ENCODE measurements at places on chromosomes 16 and 17.

- no peak for DNase-seq
Measured at GRCh38 chr17:63998721-63999679, 849 bp downstream of the PRR29 start.

DNA sequence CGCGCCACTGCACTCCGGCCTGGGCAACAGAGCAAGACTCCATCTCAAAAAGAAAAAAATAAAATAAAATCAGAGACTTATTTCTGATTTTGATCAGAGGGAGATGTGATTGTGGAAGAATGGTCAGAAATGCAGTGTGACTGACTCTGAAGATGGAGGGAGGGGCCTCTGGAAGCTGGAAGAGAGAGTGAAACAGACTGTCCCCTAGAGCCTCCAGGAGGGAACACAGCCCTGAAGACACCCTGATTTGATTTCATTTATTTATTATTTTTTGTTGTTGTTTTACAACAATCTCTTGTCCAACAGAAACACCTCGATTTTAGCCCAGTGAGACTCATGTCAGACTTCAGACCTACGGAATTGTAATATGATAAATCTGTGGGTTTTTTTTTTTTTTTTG is 26.1 kb downstream of the BCL7C start:
- DNase-seq, result peak; percentile 24

DNA sequence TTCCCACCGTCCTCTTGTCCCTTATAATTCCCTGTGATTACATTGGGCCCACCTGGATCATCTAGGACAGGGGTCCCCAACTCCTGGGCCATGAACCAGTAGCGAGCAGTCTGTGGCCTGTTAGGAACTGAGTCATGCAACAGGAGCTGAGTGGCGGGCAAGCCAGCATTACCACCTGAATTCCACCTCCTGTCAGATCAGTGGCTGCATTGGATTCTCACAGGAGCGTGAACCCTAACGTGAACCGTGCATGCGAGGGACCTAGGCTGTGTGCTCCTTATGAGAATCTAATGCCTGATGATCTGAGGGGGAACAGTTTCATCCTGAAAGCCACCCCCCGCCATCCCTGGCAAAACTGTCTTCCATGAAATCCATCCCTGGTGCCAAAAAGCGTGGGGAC is 36.8 kb downstream of the ABCC1 start:
- no peak for DNase-seq

GRCh38 chr16:87140211-87141200 is 176.7 kb downstream of the C16orf95 start:
- DNase-seq, result no peak

- no peak for DNase-seq
Measured at GRCh38 chr17:32527146-32527545, 40.4 kb downstream of the CDK5R1 start.

DNA sequence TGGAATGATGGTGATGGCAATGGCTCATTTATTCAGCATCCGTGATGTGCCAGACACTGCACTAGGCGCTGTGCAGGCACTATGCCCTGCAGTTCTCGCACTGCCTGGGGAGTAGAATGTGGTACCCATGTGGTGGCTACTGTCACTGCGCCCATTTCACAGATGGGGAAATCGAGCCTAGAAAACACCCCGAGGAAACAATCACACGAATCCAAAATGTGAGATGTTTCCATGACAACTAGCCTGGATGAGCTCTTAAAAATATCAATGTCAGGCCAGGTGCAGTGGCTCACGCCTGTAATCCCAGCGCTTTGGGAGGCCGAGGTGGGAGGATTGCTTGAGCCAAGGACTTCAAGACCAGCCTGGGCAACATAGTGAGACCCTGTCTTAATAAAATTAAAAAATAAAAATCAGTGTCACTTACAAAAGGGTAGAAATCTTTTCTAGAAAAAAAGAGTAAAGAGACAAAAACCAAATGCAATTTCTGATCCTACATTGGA is 57.9 kb upstream of the TNRC6A start:
- no peak for DNase-seq

Measured in AML-193 (cell line).